Inflammatory macrophage (primary cell): ENCODE measurements at places on chromosomes 4 and X.
A peak's percentile ranks its signal among the peaks of the same experiment; 100 is the strongest.

DNA sequence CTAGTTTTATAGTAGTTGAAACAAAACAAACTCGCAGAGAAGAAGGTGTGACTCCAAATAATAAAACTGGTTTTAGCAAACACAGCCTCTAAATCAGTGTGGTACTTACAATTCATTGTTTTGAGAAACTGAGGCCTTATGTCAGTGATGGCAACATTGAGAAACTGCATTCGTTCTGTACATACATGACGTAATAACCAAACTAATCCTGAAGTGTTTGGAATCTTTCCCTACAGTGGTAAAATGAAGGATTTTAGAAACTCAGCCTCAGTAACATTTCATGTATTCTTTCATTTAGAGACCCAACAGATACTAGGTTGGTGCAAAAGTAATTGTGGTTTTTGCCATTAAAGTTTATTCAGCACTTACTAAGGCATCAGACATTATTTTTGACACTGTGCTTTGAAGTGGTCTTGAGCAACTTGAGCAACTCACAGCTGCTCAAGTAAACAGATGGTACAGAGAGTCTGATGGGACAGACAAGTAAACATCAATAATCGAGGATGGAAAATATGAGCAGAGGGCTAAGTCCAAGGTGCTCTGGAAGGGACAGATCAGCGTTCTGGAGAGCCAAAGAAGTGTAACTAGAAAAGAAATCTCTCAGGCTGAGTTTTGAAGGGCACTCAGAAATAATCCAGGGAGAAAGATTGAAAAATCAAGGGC is 390.8 kb upstream of the BOD1L1 start:
- no peak for DNase-seq

GRCh38 chr4:168082379-168082778 is 10.0 kb upstream of the ANXA10 start:
- DNase-seq: no peak

DNA sequence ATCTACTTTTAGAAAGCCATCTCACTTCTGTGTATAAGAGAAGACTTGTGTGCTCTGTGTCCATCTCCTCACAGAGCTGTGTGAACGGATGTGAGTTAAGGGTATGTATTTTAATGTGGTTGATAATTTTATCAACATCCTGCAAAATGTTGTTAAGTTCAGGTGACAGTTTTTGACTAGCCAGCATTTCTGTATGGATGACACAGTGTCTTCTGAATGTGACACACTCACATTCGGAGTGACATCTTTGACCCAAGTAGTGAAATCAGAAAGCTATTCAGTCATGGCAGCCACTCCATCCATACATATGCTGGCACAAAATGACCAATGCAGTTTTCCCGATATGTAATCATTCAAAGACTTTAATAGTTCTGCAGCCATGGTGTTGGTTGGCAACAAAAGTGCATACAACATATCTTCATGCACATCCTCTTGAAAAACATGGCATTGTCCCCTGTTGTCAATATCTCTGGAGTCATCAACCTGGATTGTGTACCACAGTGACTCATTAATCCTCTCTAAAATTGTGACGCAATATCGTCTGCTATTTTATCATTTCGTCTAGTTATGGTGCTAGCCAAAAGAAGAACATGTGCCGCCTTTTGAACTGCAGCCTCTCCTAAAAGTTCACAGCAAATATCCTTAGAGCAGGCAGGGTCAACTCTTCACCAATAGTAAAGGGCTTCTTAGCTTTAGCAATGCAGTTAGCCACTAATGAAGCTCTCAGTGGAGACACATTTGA is 6.8 kb upstream of the FGF2 start:
- no peak for DNase-seq

DNA sequence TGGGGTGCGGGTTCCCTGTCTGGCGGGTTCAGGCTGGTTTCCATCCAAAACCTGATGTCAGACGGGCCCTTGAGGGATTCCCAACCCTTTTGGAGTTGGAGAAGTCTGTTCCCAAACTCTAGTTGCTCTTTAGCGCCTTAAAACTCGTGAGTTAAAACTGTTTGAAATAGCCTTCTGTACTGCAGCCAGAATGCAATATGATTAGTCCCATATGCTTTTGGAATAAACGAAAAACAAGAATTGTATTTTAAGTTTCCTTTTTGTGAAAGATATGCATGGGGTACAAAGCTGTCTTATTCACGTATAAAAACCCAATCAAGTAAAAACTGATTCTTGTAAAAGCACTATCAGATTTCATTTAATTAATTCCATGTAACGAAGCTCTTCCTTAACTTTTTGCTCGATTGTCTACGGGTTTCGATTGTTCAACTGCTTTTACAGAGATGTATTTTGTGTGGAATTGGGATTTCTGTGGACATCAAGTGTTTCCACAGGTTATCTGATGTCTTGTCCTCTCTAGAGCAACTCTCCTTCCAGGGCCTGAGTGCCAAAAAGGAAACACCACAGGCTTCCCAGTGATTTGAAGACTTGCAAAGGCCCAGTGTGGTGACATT is 49.5 kb downstream of the CLDN34 start:
- DNase-seq: no peak

- peak; percentile 73 for DNase-seq
Observed at GRCh38 chrX:5726224-5726623, 502.4 kb downstream of the NLGN4X start.

DNA sequence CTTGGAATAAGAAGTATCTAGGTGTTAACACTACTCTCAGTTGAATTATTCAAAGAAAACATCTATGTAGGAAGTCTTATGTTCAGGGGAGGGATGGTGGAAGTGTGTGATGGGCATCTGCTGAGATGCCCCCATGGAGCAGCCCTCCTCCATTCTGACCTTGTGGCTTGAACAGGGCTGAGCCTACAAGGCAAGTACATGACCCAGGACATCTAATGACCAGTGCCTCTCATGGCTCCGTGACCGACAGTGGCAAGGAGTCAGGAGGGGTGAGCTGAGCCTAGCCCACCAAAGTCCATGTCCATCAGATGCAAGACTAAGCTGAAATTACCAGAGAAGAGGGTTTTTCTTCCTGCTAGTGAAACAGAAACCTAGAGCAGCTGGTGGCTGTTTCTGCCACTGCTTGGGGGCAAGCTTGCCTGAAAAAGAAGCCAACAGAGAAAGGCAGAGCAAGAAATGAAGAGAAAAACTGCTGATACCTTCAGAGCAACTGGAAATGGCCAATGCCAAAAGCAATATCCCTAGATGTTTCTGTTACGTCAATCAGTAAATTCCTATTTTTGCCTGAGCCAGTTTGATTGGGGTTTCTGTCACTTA is 113.5 kb downstream of the TSPAN5 start:
- no peak for DNase-seq

- no peak for DNase-seq
Observed at GRCh38 chr4:81737865-81738559, 266.3 kb upstream of the RASGEF1B start.

DNA sequence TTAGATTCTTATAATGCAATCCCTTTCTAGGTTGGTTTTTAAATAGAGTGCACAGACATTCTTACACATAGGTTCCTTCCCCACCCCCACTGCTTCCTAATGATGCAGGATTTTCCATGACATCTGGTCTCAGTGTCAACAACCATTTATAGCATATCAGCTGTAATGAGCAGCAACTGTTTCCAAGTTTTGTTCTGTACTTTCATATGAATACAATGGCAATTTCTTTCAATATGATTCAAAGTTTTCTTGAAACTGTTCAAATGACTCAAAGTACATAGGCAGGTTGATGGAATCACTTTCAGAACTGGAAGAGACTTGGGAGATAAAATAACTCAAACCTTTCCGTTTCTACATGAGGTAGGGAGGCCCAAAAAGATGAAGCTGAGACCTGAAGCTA is 220.7 kb downstream of the CAMK2D start:
- DNase-seq: no peak

DNA sequence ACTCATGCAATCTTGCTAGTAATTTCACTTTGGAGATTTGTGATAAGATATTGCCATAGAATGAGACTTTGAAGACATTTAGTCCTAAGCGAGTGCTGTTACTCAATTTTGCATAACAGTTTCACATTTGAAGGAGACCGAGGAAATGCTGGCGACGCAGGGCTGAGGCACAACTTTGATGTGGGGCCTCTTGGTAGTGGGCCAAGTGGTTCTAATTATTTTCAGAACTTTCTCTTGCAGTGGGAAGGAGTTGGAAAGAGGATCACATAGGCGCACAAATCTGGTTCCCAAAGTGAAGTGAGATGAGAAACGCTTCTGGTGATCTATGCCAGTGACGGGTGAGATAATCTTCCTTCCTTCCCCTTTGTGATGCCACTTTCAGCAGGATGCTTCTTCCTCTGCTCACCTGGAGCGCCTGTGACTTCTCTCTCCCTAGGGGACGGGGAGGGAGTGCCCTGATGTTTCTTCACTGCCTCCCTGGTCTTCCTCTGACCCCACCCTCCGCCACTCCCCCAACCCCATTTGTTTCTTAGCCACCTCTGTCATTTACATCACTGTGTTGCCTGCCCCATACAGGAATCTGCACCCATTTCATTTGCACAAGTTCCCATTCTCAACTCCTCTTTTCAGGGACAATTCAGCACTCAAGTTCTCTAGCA is 138.9 kb upstream of the MID1 start:
- no peak for DNase-seq

- no peak for DNase-seq
Observed at GRCh38 chr4:1093391-1094335, 19.7 kb downstream of the RNF212 start.

GRCh38 chr4:154928640-154929257 is 147.7 kb downstream of the RBM46 start:
- no peak for DNase-seq

GRCh38 chrX:40366661-40367060 is 214.1 kb upstream of the ATP6AP2 start:
- DNase-seq: no peak

GRCh38 chr4:165686756-165687155 is 186.3 kb upstream of the TLL1 start:
- DNase-seq: no peak

DNA sequence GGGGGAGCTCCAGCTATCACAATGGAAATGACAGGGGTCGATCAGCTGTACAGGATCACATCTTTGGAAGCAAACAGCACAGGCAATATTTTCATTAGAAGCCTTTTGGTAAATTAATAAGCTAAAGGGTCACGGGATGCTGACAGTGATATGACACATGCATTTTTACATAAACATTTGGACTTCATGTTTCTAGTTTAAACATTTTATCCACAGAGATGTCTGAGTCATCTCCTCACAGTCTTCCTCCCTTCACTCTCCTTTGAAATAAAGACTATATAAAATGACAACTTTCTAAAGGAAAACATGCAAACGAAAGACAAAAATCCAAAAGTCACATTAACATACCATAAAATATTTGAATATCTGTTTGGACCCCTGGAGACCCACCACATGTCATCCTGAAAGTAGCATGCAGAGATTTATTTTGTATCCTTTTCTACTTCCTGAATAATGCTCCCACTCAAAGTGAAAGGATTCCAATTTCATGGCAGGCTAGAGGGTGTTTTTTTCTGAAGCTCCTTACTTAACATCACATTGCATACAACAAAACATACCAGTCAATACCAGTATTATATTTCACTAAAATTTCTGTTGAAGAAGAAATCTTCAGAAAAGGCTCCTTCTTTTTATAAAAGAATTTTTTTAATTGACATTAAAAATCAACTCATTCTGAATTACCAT is 200.1 kb upstream of the PPARGC1A start:
- DNase-seq: no peak

GRCh38 chr4:8516996-8517550 is 63.1 kb upstream of the GPR78 start:
- DNase-seq: no peak

DNA sequence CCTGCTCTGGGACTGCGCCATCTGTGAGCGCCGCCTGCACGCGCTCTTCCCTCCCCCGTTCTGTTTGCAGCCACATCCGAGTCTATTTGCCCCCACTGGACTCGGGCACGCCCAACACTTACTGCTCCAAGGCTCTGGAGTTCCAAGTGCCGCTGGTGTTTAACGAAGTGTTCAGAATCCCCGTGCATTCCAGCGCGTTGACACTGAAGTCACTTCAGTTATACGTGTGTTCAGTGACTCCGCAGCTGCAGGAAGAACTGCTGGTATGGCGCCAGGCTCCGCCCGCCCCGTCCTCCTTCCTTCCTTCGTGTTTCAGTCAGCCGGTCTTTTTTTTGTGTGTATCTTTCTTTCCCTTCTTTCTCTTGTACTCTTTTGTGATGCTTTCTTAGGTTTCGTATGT is 30.7 kb upstream of the CLCN4 start:
- no peak for DNase-seq

GRCh38 chr4:173501592-173502150 is 28.4 kb downstream of the HAND2 start:
- no peak for DNase-seq

- no peak for DNase-seq
Observed at GRCh38 chr4:6526671-6527091, 48.3 kb upstream of the MAN2B2 start.

DNA sequence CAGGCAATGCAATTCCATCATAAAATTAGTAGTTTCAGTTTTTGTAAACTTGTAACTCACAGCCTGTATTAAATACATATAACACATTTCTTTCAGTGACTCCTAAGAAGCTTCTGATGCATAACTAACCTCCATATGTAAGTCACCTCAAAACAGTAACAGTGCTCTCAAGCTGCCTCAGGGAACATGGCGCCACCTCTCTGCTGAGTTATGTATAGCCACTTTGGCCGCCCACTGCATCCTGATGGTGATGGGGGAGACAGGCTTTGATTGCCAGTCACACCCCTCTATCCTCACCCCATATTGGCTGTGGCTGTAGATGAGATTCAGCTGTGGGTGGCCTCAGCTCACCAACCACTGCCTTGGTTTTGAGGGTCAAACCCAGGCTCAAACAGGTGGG is 54.3 kb downstream of the LRBA start:
- peak; percentile 43 for DNase-seq
